ENCODE measurements at places on chromosomes 11 and 22.

- peak; percentile 55 for DNase-seq
Observed at GRCh38 chr22:50620593-50621355, 7.2 kb downstream of the ARSA start.

DNA sequence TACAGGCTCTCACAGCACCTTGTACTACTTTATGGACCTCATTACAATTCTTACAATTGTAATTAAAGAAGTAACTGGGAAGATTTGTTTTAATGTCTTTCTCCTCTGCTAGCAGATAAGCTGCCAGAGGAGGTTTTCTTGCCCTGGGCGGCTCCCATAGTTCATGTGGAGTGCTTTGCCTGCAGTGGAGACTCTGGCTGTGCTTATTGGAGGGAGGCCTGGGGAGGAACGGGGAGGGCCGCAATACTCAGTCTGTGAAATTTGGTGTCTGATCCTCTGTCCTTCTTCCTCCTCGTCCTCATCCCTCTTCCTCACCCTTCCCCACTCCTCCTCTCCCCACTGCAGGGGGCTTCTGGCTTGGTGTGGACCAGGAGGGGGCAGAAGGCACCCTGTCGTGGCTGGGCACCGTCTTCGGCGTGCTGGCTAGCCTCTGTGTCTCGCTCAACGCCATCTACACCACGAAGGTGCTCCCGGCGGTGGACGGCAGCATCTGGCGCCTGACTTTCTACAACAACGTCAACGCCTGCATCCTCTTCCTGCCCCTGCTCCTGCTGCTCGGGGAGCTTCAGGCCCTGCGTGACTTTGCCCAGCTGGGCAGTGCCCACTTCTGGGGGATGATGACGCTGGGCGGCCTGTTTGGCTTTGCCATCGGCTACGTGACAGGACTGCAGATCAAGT is 5.6 kb downstream of the SLC35C1 start:
- DNase-seq = no peak

DNA sequence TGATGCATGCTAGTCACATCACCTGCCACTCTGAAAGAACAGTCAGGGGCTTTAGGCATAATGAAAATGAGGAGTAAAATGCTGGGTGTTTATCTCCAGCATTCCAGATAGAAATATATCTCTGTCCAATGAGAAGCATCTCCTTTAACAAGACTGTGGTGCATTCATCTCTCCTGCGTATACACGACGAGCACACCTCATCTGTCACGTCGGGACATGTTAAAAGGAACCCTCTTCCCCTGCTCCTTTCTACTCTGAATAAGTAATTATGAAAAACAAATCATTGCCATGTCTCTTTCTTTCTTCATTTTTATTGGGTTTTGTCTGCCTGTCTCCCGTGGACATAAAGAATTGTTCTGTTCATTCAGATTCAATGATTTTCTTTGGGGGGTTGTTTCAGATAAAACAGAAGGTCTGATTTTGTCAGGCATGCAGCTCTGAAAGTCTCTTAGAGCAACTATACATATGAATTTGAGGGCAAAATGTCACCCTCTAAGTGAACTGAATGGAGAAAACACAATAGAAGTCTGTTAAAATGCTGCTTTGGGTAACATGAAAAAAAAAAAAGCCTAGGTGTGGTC is 195.0 kb downstream of the MAML2 start:
- no peak for DNase-seq

DNA sequence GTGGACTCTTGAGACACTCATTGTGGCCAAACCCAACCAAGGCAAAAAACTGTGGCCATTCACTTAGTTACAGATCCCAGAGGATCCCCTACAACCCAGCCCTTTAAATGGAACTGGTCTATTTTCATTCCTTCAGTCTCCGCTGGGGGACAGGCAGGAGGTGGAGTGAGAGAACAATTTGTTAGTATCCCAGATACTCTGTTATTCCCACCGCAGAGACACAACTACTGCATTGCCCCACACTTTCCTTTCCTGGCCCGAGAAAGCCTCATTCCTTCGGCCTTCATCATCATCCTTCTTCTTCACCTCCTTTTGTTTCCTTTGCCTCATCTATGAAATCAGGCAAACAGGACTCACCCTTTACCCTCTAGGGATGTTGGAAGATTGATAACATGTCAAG is 191.1 kb downstream of the NTM start:
- no peak for DNase-seq

DNA sequence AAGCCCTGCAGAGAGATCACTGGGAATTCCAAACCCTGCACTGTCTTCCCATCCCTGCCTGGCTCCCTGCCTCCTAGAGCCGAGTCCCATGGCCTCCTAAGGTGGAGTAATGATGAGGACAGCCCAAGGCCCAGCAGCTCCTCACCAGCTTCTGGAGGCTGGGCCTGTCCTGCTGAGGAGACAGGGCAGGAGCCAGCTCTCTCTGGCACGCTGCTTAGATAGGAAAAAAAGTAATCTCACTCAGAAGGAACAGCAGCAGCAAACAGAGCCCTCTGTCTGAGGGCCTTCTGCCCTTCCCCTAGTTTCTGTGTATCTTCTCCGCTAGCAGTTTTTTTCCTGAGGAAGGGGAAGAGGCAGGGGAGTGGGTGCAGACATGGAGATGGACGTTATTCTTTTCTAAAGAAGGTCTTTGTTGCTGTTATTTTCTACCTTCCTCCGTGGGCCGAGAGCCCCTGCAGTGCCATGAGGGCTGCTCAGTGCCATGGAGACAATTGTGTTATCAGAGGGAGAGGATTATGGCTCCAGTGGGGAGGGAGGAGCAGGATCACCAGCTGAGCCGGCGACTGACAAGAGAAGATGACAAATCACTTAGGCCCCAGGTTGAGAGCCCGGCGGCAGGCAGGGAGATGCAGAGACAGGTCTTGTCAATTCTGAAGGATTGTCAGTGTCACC is 315.3 kb downstream of the BUD13 start:
- DNase-seq = no peak

DNA sequence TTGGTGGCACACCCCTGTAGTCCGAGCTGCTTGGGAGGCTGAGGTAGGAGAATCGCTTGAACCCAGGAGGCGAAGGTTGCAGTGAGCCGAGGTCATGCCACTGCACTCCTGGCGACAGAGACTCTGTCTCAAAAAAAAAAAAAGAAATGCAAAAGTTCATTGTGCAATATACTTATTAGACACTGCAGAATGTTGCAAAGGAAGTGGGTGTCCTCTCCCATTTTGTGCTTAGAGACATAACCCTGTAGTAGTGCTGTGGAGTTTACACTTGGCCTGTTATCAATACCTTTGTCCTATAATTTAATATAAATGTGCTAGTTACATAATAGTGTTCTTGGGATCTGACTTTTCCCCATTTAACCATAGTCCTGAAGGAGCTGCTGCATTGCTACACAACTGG is 9.4 kb downstream of the BCL2L13 start:
- DNase-seq = no peak

Measured in stimulated activated CD4-positive, alpha-beta T cell treated with anti-CD3 and anti-CD28 coated beads, Interleukin-2, amount 100 ng/mL, for 24 hours (primary cell).